AG08395 (cell line): ENCODE measurements at places on chromosomes 11 and 22.
A peak's percentile ranks its signal among the peaks of the same experiment; 100 is the strongest.

GRCh38 chr11:71384561-71384960 is 63.6 kb downstream of the DHCR7 start:
- no peak for DNase-seq

GRCh38 chr11:71486320-71486719 is 33.3 kb downstream of the NADSYN1 start:
- DNase-seq = no peak

DNA sequence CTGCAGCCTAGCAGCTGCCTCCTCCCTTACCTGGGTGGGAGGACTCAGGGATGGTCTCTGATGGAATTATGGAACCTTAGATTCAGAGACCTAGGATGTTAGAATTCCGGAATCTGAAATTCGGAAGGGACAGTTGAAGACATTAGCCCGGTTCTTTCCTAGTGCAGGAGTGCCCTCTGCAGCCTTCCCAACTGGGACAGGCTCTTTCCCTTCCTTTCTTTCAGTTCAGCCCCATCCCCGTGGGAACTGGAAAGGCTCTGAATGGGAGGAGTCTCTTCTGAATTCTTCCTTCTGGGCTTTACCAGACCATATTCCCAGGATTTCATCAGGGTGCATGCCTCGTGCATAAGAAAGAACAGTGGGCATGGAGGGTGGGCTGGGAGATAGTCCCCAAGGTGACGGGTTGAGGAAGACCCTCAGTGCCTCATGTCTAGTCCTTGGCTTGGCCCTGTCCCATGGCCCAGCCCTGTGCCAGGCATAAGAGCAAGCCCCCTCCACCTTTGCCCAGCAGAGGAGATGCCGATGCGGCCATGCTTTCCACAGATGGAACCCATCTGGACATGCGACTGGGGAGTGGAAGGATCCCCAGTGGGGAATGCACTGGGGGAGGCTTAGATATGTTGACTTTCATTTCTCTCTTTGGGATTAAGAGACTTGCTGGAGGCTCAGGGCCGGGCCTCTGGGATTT is 14.4 kb downstream of the DNAJB13 start:
- peak; percentile 31 for DNase-seq

GRCh38 chr11:35336726-35337125 is 82.6 kb downstream of the SLC1A2 start:
- DNase-seq = no peak

- DNase-seq = no peak
Observed at GRCh38 chr22:39275814-39276439, 31.1 kb upstream of the PDGFB start.

GRCh38 chr11:116874251-116874650 is 36.8 kb upstream of the APOA1 start:
- DNase-seq = peak; percentile 39

GRCh38 chr11:64924910-64925284 is 408 bp downstream of the PPP2R5B start:
- DNase-seq = peak; percentile 38

GRCh38 chr11:12008790-12009616 is 577 bp upstream of the DKK3 start:
- peak; percentile 90 for DNase-seq
